ENCODE measurements at places on chromosomes 13 and 19.

- DNase-seq: peak; percentile 51
These were observed 588 bp downstream of the DNASE2 start for GRCh38 chr19:12880551-12881171.

DNA sequence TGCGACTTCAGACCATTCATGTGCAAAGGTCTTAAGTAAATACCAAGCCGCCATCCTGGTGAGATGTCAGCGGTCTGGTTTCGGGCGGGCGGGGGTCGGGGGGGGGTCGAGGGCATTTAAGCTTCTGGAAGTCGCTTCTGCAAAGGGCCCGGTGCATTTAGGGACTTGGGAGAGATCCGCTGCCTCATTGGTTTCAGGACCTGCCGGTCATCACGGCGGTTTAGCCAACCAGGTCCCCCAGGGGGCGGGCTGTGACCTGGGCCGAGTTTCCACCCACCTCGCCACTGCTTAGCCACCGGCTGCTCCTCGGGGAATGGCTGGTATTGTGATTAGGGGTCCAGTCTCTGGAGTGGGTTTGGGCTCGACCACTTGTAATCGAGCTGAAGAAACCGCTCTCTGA lies 7.8 kb downstream of the ANKLE1 start:
- DNase-seq: peak; percentile 95

- DNase-seq: peak; percentile 96
These were observed at the start of gene ZNF506 for GRCh38 chr19:19821366-19821951. TSS of gene ZNF506 (minus strand) at chr19:19821750. CDS start at chr19:19821603, 147 bp downstream.

GRCh38 chr13:66154354-66154753 lies 1075.8 kb downstream of the PCDH9 start:
- no peak for DNase-seq

DNA sequence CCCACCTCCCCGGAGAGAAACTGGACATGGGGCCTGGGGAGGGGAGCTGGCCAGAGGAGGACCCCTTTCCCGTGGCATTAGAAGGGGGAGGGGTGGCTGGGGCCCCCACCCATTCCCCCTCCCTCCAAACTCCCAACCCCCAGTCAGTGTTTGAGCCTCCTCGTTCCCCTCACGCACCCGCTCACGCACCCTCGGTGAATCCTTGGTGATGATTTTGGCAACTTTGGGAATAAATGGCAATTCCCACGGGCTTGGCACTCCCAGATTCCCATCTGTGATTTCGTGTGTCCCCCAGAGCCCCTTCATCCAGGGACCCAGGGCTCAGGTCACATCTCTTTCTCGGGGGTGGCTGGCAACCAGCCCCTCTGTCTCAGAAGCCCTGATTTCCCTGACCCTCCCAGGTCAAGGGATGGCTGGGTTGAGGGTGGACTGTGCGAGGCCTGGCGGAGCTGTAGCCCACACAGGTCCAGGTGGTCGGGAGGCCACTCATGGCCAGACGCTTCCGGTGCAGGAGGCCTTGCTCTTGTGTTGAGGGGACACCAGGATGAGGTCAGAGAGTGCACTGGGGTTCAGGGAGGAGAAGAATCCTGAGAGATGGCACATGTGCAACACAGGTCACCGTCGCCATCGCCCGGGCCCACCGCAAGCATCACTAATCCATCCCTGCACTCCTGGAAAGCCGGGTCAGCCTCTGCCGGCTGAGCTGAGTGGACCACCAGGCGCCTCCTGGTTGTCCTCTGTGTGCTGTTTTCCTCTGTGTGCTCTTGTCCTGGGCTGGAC lies 20.7 kb downstream of the EPN1 start:
- DNase-seq: no peak

- no peak for DNase-seq
These were observed 309.6 kb upstream of the EDNRB start for GRCh38 chr13:78228211-78228610.

DNA sequence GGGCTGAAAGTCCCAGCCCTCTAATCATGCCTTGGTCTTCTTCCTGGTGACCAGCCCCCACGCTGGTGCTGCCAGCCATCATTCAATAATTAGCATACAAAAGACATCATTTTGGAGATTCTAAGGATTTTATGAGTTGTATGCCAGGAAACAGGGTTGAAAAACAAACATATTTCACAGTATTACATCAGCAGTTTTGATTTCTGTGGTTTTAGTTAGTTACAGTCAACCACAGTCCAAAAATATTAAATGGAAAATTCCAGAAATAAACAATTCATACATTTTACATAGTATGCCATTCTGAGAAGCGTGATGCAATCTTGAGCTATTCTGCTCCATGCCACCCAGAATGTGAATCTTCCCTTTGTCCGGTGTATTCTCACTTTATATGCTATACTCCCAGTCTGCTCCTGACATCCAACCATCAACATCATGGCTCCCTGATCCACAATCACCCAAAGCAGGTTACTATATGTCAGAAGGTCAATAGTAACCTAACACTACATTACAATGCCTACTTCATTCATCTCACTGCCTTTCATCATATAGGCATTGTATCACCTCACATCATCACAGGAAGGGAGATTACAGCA lies 49.2 kb downstream of the STOML3 start:
- DNase-seq: no peak

- no peak for DNase-seq
These were observed 426.9 kb downstream of the PCDH9 start for GRCh38 chr13:66803013-66803807.

GRCh38 chr19:14073925-14074838 lies 1.6 kb downstream of the MISP3 start:
- no peak for DNase-seq

DNA sequence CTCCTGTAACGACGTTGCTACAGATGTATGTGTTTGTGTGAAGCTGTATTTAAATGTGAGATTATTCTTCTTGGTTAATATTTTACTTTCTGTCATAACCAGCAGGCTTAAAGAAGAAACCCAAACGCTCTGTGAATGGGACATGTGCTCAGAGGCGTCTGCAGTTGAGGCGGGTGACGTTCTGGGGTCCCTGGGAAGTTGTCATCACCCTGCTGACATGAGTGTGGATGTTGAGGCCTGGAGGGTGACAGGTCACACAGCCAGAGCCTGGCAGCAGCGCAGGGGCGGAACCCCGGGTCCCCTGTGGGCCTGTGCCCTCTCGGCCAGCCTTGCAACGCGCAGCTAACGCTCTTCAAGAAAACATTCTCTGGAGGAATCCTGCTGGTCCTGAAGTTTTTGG lies 16.6 kb downstream of the RASA3 start:
- DNase-seq: no peak

- no peak for DNase-seq
These were observed 237.9 kb downstream of the NALCN start for GRCh38 chr13:101178406-101178805.

- no peak for DNase-seq
These were observed 59.6 kb downstream of the USP12 start for GRCh38 chr13:27112006-27112405.

- DNase-seq: no peak
These were observed 14.2 kb downstream of the TUBGCP3 start for GRCh38 chr13:112573710-112574109.

DNA sequence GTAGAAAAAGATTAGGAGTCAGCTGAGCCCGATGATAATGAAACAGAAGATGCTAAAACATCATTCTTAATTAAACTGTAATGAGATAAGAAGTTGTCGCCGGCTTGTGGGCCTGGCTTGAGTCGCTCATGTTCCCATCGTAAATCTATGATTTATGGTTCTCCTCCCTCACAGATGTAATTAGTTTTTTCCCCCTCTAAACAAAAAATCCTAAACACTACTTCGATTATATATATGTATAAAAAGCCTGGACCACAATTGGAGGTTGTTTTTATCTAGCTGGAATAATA lies 151.3 kb downstream of the PTPRS start:
- no peak for DNase-seq

- no peak for DNase-seq
These were observed 251.5 kb upstream of the STARD13 start for GRCh38 chr13:33537026-33537425.

DNA sequence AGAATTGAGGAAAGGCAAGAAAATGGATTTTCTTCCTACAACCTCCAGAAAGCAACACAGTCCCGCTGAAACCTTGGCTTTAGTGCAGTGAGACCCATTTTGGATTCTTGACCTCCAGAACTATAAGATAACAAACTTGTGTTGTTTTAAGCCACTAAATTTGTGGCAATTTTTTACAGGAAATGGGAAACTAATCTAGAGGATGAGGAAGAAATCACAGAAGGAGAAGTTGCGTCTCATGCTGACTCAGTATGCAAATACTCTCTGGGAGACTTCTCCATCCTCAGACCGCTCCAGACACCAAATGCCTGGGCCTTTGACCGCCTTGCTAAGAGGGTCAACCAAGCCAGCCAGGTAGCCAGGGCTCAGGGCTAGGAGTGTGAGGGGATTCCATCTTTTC lies 13.1 kb upstream of the CEACAM16 start:
- no peak for DNase-seq

All from AG20443 (cell line).